Right cardiac atrium (tissue), 5 donors: ENCODE measurements at places on chromosomes 7 and 10. TPM values are rescaled to one million over a fixed set of nuclear protein-coding genes. Genes with fewer than 3 reads are reported as not detected.

DNA sequence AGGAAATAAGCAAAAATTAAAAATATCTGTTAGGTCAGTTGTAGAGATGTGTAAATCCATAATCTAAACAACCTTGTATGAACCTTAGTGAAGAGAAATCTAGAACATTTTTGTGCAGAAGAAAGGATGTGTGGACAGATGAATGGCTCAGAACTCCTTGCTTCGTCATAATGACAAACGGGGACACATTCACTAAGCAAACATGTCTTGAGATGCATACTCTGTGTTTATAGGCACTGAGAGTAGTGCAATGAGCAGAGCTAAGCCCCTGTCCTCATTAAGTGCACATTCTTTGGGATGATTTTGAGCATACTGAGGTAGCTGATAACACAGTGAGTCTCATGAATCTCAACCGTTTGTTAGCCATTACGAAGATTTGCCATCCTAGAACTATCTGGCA is 360.6 kb upstream of the ANKRD30A start:
- no peak for DNase-seq

DNA sequence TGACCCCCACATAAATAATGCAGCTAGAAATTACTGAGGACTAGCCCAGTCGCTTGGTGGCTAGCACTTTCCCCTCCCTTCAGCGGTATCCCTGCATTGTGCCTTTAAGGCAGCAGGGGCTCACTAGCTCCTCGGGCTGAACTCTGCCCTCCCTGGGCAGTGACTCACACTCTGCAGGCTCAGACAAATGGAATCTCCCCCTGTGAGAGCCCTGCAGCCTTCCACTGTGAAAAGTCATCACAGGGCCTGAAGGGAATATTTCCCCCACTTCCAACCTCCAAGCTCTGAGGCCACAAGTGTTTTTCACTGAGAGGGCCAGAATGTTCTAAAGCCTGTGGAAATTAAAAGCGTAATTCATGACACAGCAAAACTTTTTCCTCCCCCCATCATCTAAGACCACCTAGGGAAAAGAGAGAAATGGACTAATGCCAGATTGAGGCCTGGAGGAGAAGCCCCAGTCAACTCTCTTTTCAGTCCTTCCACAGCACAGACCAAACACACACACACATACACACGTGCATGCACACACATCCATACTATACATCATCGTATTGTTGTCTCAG is 93.6 kb upstream of the COL1A2 start:
- peak; percentile 87 for DNase-seq

The HIBADH gene
- total RNA-seq = 66.8 TPM

GRCh38 chr10:69801094-69801433 is 642 bp upstream of the COL13A1 start:
- DNase-seq = peak; percentile 73

The CDK1 gene
- total RNA-seq = 4.6 TPM

DNA sequence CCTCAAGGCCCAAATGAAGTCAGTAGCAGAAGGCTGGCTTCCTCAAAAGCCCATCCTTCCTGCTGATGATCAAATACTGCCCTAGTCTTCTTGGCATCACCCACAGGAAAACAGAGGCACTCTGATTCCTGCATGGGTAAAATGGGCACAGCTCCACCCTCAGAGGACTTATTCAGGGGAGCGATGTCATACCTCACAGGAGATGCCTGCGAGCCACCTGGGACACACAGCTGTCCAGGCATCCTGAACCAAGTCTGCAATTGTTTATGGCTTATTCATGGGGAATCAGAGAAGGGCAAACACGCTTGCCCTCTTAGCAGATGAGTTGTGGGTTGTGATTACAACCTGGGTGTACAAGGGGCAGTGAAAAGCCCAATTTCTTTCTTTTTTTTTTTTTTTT is 22.0 kb upstream of the LMTK2 start:
- no peak for DNase-seq

The SUN3 gene
- total RNA-seq = not detected

DNA sequence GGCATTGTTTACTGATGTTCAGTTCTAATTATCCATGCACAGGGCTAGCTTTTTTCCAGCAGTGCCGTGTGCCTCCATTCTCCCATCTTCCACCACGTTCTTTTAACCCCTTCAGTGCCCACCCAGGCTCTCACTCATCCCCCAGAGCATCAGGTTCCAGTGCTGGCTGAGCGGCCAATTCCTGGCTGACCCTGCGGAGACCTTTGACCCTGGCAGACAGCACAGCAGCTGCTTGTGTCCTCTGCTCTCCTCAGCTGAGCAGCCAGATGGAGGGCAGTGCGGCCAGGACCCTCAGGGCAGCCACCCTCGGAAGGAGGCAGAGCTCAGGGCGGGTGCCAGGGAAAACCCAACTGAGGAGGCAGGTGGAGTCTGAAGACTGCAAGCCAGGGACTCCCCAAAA is 48.4 kb downstream of the ZNF503 start:
- DNase-seq = no peak

DNA sequence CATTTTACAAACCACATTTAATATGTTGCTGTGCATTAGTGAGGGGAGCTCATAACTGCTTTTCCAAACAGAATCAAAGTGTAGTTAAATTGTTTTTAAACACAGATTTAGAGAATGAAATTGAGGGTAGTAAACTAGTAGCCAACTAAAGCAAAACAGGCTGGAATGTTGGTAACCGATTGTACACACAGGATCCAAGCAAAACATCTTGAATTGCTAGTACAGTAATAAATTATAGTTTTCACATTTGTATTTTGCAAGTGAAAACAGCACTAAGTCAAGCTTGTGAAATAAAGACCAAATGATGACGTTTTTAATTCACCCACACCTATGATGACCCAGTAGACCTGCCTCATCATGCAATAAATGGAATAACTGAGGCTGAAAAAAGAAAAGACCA is 198.3 kb downstream of the HDAC9 start:
- DNase-seq = no peak

- DNase-seq = no peak
Measured at GRCh38 chr7:49791088-49791741, 17.8 kb downstream of the VWC2 start.

DNA sequence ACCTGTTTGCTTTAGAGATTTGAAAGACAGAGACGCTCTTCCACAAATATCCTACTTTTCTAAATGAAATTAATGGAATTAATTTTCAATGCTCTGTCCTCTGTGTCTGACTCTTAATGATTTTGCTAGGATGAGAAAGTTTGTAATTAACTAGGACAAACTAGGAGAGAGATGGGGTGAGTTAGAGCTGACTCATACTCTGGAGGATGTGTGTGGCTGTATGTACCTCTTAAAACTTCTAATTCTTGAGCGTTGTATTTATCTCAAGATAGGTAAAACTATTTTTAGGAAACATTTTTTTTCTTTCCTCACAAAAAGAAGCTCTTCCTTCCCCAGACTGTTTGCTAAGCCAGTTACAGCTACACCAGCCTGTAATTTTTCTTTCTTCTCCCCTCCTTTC is 178.8 kb upstream of the ANKRD30A start:
- no peak for DNase-seq

- DNase-seq = no peak
Measured at GRCh38 chr10:130337696-130338635, 201.8 kb downstream of the GLRX3 start.

- no peak for DNase-seq
Measured at GRCh38 chr7:2209961-2210323, 22.8 kb downstream of the MAD1L1 start.

- DNase-seq = no peak
Measured at GRCh38 chr10:55233090-55233489, 432.1 kb upstream of the PCDH15 start.

DNA sequence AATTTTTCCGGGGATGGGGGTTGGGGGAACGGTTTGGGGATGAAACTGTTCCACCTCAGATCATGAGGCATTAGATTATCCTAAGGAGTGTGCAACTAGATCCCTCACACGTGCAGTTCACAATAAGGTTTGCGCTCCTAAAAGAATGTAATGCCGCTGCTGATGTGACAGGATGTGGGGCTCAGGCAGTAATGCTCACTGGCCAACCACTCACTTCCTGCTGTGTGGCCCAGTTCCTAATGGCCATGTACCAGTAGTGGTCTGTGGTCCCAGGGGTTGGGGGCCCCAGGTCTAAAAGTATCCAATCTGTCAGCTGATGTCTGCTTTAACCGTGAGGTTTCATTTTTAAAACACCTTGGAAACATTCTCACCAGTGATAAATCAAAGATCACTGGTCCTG is 2.2 kb downstream of the STN1 start:
- no peak for DNase-seq

GRCh38 chr7:146126767-146127509 is 10.3 kb downstream of the CNTNAP2 start:
- DNase-seq = no peak

DNA sequence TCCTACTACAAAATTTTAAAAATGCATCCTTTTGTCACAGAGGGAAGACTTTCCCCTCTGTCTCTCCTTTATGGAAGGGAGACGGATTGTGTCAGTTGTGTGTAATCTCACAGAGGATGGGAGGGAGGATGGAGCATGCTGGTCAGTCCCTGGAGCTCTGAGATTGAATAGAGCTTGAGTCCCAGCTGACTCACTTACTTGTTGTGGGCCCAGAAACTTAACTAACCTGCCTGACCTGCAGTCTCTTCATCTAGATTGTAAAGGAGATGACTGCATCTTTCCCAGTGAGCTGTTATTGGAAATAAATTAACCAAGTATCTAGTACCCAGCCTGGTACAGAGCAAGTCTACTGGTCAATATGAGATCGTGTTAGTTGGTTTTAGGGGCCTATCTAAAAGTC is 77.9 kb upstream of the ADO start:
- no peak for DNase-seq

- no peak for DNase-seq
Measured at GRCh38 chr7:44716205-44716604, 32.4 kb upstream of the ZMIZ2 start.

The WASHC2A gene
- 64.8 TPM for total RNA-seq

GRCh38 chr10:27948186-27948585 is 50.7 kb downstream of the ODAD2 start:
- DNase-seq = no peak

GRCh38 chr7:98266840-98267239 is 14.6 kb upstream of the BRI3 start:
- DNase-seq = no peak

The SORBS1 gene
- 511 TPM for total RNA-seq

The FAM180A gene
- 1.6 TPM for total RNA-seq

- peak; percentile 69 for DNase-seq
Measured at GRCh38 chr10:29598851-29599311, 35.9 kb downstream of the SVIL start.

DNA sequence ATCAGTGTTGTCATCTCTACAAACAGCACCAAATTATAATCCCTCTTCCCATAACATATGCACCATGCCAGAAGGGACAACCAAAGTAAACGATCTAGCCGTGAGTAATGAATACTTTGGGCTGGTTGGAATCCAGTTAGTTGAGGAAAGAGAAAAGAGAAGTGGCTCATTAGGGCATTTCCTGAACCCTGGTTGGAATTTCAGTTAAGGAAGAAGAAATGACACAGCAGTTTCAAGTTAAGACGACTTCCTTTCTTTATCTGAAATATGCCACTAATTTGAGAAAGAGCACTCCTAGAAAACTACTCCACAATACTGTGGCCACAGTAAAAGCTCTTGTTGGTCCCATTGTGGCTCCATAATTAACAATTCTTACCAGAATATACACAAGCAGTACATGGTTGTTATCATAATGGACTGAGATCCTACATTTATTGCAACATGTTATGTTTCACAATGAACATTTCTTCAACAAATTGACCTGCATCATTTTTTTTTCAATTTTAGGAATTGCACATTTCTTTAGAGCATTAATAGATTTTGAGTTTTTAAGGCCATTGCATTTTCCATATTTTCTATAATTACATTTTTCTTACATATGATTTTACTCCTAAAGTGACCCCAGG is at the start of gene TFEC:
Gene TFEC, minus strand, starts transcription at position 113 of the 626 bp plus-strand sequence. CDS start 46,322 bp downstream, outside the sequence.
- no peak for DNase-seq

DNA sequence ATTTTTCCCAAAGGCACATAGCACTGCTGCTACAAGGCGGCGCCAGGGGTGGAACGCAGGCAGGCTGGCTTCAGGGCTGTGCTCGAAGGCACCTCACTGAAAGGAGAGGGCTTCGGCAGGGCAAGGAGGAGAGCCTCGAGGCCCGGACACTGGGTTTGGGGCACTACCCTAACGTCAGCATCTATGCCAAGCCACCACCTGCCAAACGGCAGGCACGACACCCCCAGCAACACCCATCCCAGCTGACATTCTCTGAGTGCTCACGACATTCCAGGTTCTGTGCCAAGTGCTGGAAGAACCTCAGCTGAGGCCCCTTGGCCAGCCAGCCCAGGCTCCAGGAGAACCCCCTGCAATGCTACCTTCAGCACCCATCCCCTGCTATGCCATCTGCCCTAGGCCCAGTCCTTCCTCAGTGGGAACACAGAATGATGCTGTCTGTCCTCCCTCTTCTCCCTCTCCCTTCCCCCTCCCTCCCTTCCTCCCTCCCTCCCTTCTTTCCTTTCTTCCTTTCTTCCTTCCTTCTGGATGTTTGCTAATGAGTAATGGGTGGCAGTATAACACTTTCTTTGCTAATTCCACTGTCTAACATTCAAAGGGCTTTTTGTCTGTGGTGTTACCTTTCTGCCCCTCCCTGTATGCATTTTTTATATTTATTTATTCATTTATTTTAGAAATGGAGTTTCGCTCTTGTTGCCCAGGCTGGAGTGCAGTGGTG is 24.3 kb downstream of the ZCCHC24 start:
- peak; percentile 76 for DNase-seq

DNA sequence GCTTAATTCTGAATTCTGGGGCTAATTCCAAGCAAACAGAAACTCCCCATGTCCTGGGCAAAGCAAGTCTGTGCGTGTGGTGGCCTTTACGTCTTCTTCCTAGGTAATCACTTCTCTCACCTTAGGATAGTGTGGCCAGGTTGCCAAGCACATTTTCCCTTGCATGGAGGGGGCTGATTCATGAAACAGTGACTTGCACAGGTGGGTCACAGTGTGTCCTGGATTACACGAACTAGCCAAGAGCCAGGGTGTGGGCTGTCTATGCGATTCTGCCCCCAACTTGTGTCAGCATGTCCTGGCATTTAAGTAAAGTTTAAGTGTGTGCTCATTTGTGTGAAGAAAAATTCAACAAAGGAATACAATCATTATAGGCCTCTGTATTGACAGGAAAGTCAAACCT is 18.5 kb upstream of the SEM1 start:
- DNase-seq = no peak

- no peak for DNase-seq
Measured at GRCh38 chr10:126337251-126337810, 50.9 kb downstream of the ADAM12 start.
